ENCODE measurements at places on chromosomes 12 and 14. TPM values are rescaled to one million over a fixed set of nuclear protein-coding genes. Genes with fewer than 3 reads are reported as not detected.

GRCh38 chr12:21608196-21608595 lies 3.5 kb upstream of the GYS2 start:
- no peak for DNase-seq

GRCh38 chr14:59882957-59883356 lies 12.4 kb upstream of the RTN1 start:
- no peak for DNase-seq

DNA sequence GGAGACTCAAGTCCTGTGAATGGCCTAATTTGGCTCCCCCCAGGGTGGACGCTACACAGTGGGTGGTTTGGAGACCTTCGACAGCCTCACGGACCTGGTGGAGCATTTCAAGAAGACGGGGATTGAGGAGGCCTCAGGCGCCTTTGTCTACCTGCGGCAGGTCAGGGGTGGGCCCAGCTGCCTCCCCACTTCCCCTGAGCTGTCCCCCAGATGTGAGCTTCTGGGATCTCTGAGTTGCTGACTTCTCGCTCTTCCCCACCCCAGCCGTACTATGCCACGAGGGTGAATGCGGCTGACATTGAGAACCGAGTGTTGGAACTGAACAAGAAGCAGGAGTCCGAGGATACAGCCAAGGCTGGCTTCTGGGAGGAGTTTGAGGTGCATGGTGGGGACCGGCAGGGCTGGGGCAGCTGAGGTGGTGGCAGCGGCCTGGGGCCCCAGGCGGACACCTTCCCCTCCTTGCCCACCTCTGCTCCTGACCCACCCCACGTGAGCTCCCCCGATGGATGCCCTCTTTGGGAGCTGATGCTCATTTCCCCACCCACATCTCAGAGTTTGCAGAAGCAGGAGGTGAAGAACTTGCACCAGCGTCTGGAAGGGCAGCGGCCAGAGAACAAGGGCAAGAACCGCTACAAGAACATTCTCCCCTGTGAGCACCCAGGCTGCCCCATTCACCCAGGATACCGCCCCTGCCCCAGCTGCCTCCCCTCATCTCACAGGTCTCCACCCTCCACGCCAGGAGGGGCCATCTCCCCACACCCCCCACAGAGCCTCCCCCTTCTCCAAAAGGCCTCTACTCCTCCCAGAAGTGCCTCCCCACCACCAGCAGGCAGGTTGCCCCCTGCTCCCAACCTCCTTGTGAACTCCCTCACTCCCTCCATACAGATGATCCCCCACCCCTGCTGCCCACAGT lies 4.2 kb downstream of the PTPN6 start:
- DNase-seq: no peak

DNA sequence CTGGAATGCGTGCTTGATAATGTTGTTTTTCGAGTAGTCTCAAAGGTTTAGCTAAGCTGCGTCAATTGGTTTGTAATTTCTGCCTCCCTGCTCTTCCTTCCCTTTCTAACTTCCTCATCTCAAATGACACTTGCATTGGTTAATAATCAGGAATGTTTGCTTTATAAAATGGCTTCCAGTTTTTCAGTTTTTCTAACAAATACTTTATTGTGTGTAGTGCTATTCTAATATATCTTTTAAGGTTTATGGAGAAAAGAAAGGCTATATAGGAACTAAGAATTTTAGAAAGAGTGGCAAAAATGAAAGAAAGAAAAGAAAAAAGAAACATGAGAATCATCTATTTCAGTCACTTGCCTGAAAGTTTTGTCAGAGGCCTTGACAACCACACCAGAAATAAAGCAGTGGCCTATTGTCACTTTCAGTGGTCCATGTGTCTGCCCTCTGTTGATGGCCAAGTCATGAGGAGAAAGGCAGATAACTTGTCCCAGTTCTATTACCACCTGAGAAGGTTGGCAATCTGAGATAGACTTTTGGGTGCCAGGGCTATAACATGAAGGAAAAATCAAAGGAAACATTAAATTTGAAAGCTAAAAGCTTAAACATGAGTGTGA lies 221.9 kb upstream of the KITLG start:
- no peak for DNase-seq

DNA sequence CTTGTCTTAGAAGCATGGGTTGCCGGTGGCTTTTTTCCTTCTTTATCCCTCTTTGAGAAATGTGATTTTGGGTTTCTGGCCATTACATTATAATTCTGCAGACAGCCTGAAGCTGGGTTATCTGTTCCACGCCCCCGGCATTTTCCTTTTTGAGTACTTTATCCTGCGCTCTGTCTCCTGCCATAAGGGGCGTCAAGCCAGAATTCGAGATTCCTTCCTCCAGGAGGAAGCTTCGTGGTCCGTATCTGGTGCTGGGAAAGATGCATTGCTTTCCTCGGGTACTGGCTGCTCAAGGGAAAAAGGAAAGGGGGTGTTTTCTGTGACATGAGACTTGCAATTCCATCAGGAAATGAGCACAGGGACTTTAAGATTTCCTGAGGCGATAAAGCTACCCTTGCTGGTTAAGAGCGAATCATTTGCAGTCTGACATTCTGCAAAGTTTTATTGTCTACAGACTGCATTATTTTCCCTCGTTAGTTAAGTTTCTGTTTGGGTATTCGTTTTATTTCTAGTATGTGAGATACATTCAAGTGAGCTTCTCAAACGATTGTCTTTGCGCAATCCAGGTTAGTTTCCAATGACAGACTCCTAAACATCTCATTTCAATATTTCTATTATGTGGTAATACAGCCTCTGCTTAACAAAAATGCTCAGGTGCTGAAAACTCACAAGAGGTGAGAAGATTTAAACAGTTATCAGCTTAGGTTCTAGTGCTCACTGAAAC lies 694 bp downstream of the AKAP5 start:
- DNase-seq: no peak

The MANSC4 gene
- not detected for total RNA-seq

The SCARB1 gene
- 15.7 TPM for total RNA-seq

DNA sequence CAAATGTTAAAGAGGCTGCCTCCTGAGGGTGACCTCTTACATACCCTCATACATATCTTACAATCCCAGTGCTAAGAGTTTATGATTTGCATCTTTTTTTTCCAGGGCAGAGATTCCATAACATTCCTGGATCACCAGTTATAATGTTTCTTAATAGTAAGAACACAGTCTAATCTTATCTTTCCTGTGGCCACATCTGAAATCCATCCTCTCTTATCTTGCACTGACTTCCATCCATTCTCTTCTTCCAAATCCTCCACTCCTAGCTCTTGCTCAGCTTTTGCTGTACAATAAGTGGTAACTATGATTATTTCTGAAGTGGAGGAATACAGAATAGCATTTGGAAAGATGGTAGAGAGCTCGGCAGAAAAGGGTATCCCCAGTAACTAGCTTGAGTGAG lies 6.3 kb downstream of the CALCOCO1 start:
- no peak for DNase-seq

GRCh38 chr12:45575823-45576475 lies 153.6 kb upstream of the ARID2 start:
- no peak for DNase-seq
